Posterior vena cava (tissue), 2 donors: ENCODE measurements at places on chromosomes 16 and 17. TPM values are rescaled to one million over a fixed set of nuclear protein-coding genes. Genes with fewer than 3 reads are reported as not detected.

KRT32 gene
- total RNA-seq, result 0.23 TPM

DNA sequence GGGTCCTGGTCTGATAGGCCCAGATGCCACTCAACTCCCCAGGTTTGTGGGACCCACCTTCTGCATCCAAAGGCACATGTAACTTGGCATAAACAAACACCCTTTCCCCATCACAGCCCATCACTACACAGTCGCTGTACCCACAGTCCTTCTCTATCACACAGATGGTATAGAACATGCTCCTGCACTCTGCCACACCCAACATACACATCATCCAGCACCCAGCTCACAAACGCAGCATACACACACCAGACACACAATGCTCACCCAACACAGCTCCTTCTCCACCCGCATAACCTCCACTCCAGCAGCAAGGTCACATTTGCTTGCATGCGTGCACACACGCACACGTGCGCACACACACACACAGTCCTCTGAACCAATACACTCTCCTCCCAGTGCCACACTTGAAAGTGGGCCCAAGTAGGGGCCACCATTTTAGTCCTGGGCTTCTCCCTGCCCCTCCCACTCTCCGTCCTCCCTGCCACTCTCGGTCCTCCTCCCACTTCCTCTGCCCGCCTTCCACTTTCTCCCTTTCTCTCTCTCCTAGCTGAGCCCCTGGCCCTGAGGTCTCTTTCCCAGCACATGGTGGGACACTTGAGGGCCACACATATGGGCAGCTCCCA, 8.5 kb upstream of the TMEM92 start:
- peak; percentile 70 for DNase-seq

- DNase-seq, result no peak
Measured at GRCh38 chr17:14302091-14302430, 1.2 kb downstream of the HS3ST3B1 start.

DNA sequence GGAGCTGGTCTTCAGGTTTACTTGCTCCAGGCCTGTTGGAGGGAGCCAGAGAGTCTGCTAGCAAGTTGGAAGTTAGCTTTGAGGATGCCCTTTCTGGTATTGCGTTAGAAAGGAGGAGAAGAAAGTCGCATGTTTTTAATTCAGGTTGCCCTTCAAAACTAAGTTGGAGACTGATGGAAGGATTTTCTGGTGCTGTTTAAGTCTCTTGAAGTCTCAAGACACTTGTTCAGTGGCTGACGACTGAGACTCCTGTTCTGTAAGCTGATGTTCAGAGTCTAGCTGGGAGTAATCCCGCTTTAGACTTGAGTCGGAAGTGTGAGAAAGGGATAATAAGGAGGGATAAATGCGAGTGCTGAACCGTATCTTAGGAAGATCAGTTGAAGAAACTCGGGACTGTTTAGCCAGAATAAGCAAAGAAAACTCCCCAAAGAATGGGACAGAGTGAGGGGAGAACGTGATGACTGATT, 740 bp downstream of the AATF start:
- no peak for DNase-seq

DNA sequence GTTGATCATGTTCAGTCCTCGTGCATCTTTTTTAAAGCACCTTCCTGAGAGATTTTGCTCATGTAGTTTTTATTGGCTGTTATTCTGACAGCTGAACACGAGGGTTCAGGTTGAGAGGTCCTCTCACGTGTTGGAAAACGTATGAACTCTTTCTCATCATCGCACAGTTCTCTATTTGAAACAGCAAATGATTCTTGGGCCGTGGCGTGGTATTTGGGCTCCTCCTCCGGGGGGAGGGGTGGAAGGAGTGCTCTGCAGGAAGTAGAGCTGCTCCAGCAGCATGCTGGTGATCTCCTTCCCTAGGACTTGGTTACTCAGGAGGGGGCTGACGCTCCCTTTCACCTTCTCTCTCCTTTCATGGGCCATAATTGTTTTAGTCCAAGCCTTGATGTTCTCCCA, 70.4 kb downstream of the KSR1 start:
- no peak for DNase-seq
